ENCODE measurements at places on chromosomes 4 and X. TPM values are rescaled to one million over a fixed set of nuclear protein-coding genes. Genes with fewer than 3 reads are reported as not detected.

Gene FDCSP
- not detected for polyA plus RNA-seq

Gene PRR32
- polyA plus RNA-seq, result not detected

Gene BEX2
- 24.6 TPM for polyA plus RNA-seq

Gene IL13RA1
- 53.7 TPM for polyA plus RNA-seq

Gene RHOXF2
- polyA plus RNA-seq, result 0.12 TPM

Gene DUSP9
- polyA plus RNA-seq, result 0.69 TPM

Gene RADX
- polyA plus RNA-seq, result 10.5 TPM

Gene ANOS1
- 48.3 TPM for polyA plus RNA-seq

Gene H2BW2
- polyA plus RNA-seq, result 1.3 TPM

Gene PF4V1
- polyA plus RNA-seq, result 2.3 TPM

Gene HTN1
- 0.05 TPM for polyA plus RNA-seq

Gene MEPE
- 0.90 TPM for polyA plus RNA-seq

Gene GPR143
- polyA plus RNA-seq, result 5.2 TPM

Gene ACOX3
- 19.7 TPM for polyA plus RNA-seq

Gene HERC5
- 5.1 TPM for polyA plus RNA-seq

Gene SMIM31
- 0.33 TPM for polyA plus RNA-seq

DNA sequence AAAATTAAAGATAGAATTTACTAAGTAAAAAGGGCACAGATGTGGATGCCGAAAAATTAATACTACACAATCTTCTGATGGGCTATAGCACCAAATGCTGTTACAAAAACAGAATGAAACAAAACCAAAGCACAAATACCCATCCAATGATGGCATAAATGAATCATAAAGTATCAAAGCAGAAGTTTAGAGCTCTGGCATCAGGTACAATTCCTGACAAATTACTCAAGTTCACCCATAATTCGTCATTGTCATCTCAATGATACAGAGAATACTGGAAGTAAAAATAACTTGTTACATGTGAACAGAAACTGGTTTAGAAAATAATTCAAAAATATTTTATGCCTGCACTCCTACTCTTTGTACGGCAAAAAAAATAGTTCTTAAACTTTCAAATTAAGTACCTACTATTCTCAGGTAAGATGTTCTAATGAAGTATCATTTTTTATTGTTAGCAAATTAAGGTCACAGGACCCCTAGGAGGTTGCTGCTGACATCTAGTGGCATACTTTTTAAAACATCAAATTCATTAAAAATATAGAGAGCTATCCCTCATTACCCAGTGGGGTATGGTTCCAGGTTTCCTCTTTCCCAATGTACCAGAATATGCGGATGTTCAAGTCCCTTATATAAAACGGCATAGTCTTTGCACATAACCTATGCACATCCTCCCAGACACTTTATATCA lies 126.1 kb downstream of the INPP4B start:
- DNase-seq, result no peak

DNA sequence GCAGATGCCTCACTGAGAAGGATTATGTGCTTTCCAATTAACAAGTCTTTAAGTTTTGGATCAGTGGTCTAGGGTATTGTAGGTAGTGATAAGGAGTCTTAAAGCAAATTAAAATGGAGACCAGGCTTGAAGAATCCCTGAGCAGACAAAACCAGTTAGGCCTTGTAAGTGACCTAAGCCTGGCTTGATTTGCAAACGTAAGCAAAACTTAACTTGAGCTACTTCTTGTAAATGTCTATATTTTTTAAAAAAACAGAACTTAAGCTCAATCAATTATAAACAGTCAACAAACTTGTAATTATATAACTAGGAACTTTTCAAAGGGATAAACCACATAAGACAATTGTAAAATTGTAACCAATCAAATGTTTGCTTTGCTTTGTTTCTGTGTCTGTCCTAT lies 72.7 kb upstream of the NALF2 start:
- DNase-seq, result no peak

DNA sequence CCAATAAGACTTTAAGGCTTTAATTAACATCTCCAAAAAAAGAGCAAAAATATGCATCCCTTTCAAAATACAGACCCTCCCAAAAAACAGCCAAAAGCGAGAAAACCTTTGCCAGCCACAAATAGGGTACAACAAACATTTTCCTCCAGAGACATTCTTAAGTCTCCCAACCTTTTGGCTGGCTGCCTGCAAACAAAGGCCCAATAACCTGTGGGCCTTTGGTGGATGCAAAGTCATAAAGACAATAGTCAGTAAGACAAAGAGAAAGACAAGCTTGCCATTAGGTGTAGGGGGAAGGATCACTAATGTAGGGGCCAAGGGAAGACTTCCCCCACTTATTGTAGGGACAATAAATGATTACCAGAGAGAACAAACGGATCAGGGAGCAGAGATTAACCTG lies 215.5 kb upstream of the ZFP42 start:
- no peak for DNase-seq

DNA sequence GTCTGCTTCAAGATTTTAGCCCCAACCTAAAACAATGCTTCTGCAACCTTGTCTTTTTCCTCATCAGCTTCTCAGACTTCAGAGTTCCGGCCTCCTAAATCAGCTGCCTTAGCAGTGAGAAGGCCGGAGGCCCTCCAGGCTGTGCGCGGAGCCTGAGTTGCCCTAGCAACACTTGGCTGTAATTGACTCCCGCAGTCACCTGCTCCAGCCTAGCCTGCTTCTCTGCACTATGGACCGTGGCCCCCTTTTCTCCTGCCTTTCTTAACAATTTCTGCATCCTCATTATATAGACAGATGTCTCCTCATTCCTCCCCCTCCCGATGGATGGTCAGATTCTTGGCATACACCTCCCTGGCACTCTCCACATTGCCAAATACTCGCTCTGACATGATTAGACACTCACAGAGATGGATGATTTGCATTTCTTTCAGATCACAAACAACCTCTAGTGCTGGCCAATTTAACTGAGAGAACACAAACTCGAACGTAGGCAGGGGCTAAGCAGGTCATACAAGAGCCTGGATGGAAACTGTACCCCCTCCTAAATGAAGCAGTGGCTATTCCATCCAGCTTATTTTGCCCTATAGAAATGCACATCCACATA lies 9.5 kb upstream of the HUWE1 start:
- no peak for DNase-seq

DNA sequence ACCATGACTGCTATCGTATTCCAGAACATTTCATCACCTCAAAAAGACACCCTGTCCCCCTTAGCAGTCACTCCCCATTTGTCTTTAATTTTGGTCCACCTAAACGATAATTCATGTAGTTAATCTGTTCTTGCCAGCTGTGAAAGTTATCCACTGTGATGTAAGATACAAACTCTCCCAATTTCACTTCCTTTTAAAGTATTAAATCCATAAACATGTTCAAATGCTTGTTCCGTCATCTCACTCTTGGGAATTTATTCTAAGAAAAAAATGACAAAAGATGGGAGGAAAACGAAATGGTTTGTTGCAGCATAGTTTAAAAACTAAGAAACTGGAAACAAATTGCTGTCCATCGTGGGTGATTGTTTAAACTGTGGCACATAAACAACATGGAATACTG lies 53.7 kb upstream of the IRF2 start:
- no peak for DNase-seq

GRCh38 chr4:160495356-160495755 lies 1392.5 kb downstream of the RAPGEF2 start:
- no peak for DNase-seq

GRCh38 chr4:2923141-2923551 lies 40.1 kb downstream of the NOP14 start:
- no peak for DNase-seq

GRCh38 chrX:19790829-19791228 lies 96.6 kb downstream of the SH3KBP1 start:
- DNase-seq, result no peak

- peak; percentile 1 for DNase-seq
Observed at GRCh38 chr4:27861381-27861787, 1000.7 kb downstream of the STIM2 start.

DNA sequence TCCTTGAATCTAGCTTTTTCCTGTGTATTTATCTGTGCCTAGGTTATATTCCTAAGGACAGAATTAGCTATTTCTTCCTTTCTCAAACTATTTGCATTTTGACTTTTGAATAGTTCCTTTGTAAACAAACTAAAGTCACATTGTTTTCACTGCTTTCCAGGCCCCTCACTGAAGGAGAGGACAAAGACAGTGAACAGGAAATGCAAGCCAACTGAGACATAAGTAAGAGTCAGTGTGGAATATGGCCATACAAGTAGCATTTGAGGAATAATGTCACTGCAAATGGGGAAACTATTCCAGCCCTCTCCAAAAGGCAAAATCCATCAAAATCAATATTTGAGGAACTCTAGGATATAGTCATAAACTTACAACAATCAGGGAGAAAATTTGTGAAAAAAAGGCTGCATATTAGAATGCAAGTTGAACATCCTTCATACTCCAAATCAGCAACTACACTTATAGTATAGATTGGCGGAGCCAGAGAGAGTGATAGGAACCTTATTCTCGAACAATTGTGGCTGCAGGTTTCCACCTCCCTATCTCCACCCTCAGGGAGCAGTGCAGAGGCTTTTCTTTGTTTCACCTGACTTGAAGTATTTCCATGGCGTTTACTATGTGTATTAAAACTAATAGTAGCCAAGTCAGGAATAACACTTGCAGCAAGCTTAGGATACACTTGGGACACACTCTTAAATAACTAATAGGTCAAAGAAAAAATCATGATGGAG lies 1110.4 kb upstream of the ADGRL3 start:
- no peak for DNase-seq

DNA sequence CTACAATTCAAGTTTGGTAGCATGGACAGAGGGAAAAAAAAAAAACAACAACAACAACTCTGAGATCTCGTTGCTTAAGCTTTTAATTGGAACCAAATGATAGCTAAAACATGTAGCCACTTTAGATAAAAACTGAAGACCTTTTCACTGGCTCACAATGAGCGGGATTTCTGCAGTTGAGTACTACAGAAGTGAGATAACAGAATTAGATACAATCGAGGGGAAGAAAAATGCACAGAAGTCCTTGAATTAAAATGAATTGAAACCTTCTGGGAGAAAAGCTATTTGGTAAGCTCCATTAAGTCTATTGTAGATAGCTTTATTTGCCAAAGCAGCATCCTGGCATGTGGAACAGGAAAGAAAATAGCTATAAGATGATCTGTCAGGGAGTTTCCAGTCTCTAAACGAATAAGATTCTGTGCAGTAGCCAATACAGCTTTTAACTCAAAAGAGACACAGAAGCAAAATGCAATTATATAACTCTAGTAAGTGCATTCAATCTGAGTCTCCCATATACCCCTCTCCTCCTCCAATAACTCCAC lies 248.5 kb downstream of the ENOX2 start:
- DNase-seq, result no peak

GRCh38 chr4:145635630-145636029 lies 16.4 kb downstream of the MMAA start:
- no peak for DNase-seq

GRCh38 chrX:100368167-100368566 lies 41.9 kb downstream of the PCDH19 start:
- no peak for DNase-seq

GRCh38 chrX:40444798-40445496 lies 135.8 kb upstream of the ATP6AP2 start:
- DNase-seq, result no peak

DNA sequence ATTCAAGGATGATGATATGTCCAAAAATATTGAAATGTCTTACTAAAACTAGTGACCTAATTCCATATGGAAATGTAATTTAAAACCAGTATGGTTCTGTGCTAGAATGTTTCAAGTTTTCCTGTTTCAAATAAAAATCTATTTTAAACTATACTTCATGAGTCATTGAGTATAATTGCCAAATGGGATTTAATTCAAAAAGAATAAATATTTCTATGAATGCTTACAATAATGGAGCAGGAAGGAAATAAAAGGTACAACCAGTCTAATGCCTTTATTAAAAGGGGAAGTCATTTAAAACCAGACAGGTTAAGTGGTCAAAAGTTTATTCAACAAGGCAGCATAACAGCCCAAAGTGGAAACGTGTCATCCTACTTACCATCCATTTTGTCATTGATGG lies 2347.1 kb downstream of the PCDH7 start:
- DNase-seq, result no peak

DNA sequence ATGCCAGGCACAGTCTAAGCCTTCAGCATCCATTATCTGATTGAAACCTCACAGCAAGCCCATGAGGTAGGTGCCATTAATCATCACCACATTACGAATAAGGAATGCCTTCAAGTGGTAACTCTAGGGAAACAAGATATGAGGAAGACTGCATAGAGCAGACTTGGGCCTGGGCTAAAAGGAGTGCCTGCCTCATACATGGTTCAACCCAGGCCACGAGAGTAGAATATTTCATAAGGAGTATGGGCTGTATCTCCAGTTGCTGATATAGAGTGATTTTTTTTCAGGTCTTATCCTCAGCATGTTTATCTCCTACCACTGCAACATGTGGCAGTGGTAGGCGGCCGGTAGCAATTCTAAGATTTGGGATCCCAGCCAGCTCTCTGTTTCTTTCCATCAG lies 51.7 kb downstream of the ATP11C start:
- DNase-seq, result no peak

- DNase-seq, result no peak
Observed at GRCh38 chr4:159150396-159150795, 47.5 kb downstream of the RAPGEF2 start.

DNA sequence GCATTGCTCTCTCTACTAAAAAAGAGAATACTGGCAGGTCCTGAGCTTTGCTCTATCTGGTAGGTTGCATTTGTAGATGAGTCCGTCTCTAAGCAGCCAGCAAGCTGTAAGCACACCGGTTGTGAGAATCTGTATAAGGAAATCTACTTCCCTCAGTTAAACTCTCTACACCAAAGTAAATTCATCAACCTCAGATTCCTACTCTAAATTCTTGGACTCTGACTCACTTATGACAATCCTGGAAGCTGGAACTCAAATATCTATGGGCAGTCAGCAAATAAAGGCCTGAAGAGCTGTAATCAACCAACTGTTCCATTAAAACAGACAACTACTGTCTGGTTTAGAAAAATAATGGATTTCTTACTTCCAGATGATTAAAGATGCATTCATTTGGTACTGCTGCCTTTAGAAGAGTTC lies 37.9 kb downstream of the FAT1 start:
- DNase-seq, result no peak

DNA sequence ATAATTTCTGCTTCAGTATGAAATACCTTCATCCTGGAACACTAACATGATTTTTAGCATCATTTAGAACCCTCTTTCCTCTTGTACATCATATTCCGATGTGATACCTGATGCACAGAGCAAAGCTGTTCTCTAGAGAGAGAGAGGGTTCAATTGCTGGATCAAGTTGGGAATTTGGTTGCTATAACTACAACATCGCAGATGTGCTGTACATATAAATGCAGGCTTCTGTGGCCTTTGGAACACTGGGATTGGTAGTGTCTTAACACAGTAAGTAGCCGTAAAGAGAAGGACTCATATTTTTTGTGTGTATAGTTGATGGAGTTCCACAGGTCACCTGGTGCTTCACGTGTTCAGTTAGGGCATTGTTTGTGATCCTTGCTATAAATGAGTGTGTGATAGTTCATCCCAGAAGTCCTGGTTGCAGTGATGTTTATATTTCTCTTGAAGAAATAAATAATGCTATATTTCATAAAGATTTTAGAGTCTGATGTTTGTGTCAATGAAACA lies 119.2 kb downstream of the RAPGEF2 start:
- DNase-seq, result no peak

All from right lung (tissue), 10 donors.